ENCODE measurements at places on chromosomes 13 and 19.

- DNase-seq = no peak
These were observed 235.1 kb downstream of the NALCN start for GRCh38 chr13:101181076-101181685.

DNA sequence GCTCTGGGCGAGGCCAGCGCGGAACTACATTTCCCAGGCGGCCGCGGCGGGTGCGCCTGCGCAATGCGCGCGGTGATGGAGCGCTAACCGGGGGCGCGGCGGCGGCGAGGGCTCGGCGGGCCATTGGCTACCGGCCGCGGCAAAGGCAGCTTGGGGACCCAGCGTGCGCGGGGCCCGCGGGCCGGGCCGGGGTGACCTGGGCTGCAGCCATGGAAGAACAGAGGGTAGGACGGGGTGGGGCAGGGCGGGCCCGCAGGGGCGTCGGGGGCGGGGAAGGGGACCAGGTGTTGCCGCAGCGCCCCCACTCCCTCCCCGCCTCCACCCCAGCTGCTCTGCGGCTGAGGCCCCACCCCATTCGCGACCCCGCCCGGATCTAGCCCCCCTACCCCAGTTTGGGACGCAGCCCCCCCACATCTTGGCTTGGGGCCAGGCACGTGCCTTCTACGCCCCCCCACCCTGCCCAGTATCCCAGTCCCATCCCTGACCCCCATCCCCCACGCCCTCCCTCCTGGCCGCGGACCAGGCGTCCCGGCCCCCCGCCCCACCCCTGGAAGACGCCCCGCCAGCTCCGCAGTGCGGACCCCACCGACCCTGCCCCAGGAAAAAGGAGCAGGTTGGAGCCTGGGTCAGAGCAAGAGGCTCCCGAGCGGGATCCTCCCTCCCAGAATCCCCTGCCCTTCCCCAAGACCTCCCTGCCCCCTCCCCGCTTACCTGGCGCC, at the start of gene FSD1:
Gene FSD1, plus strand, starts transcription at position 61 of the 719 bp plus-strand sequence. Its CDS starts 149 bp downstream, at position 210.
- DNase-seq = no peak

DNA sequence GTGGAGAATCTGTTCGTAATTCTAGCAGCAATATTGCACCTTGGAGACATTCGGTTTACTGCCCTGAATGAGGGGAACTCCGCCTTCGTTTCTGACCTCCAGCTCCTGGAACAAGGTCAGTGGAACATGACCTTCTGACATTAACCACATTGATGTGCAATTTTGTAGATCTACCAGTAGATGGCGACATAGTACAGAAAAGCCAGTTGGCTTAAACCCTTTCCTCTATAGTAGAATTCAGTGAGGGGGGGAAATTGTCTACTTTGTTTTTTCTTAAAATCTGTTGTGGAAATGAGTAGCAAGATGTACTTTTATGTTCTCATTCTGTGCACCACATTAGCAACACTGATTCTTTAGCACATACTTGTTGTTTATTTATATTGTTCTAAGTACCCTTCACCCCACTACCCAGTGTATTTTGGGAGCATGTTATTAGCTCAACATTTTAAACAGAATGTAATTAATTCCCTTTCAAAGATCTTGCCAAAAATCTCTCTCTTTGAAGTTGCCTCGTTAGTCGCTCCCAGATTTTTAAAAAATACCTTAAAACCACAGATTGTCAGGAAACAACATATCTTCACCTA, 332.2 kb downstream of the MYO16 start:
- DNase-seq = no peak

DNA sequence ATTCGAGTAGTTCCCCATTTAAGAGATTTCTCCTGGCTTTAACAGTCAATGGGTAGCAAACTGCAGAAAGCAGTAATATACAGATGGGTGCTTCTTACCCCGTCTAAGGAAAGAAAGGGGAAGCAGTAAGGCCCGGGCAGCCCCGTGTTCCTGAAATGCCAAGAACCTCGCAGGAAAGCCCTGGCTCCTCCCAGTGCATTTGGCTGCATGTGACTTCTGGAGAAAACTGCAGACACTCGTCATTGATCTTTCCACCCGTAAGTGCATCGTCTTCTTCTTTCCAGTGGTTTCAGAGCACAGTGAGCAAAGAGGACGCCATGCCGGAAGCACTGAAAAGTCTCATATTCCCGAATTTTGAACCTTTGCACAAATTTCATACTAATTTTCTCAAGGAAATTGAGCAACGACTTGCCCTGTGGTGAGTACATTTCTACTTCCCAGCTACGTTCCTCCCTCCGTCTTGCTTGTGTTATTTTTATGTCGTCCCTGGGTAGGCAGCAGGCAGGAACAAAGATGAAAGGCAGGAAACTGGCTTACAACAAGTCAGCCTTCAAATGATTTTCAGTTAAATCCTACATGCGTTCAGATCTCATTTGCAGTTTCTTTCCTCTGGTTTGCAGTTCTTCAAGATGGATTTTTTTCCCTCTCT, 165.2 kb downstream of the STK24 start:
- DNase-seq = no peak

DNA sequence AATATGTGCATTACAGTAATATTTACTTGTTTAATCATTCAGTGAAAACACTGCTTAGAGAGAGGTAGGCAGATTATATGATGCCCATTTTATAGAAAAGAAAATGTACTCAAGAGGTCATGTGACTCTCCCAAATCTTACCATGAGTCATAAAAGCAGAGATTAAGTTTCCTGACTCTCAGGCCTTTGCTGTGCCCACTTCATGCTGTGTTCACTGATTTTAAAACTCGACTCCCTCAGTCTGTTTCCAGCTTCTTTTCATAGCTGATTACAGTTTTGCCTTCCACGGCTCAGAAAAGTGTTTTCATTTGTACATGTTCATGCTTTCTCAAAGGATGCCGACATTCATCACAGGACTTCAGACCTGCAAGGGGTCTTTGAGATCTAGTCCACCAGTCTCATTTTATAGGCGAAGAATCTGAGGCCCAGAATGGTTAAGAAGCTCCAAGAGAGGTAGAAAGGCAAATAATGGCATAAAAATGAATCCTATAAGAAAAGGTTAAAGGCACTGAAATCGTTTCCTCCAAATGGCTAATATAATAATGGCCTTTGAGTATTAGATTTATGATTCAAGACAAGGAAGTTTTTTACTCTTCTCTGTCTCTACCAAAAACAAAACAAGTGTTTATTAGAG, 9.0 kb upstream of the IPO5 start:
- no peak for DNase-seq

GRCh38 chr13:96089749-96090239, at the start of gene HS6ST3:
Gene HS6ST3, plus strand, starts transcription at chr13:96090107.
- DNase-seq = no peak

DNA sequence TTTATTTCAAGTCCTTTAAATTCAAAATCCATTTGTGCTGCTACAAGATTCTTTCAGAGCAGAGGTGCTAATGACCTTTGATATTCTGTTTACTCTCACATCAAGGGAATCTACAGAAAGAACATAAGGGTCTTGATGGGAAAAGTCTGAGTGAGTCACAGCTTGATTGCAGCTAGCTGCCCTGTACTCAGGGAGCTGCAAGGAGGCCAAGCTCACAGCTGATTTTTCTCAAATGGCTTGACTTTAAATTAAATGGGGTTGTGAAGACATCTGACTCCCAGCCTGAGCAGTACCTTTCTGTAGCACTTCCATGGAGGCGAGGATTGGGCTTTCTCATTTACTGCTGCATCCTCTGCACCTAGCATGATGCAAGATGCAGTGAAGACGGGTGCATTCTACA, 62.5 kb downstream of the RAP2A start:
- DNase-seq = no peak

DNA sequence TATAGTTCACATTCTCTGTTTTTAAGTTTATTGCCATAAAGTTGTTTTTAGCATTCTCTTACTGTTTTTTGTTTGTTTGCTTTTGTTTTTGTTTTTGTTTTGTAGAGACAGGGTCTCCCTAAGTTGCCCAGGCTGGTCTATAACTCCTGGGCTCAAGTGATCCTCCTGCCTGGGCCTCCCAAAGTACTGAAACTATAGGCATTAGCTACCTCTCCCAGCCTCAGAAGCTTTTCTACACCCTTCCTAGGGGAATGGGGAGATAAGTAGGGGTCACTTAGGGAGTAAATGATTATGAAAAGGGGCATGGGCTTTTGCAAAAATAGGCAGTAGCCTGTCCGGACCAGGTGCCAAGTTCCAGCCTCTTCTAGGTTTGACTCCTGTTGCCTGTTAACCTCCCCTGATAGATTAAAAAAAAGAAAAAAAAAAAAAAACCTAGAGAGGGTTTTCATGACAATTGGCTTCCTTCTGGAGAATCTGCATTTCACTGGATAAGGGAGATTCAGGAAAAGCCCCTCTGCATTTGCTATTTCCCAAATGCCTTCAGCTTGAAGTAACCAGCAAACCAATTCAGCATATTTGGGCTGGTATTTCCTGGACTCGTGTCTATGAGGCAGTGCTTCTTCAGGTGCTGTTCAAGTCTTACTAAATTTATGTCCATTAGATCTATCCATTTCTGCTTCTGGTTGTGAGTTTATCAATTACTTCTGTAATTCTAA, 216.8 kb downstream of the TM9SF2 start:
- DNase-seq = no peak

- no peak for DNase-seq
These were observed 14.5 kb downstream of the PLIN4 start for GRCh38 chr19:4503825-4504170.

DNA sequence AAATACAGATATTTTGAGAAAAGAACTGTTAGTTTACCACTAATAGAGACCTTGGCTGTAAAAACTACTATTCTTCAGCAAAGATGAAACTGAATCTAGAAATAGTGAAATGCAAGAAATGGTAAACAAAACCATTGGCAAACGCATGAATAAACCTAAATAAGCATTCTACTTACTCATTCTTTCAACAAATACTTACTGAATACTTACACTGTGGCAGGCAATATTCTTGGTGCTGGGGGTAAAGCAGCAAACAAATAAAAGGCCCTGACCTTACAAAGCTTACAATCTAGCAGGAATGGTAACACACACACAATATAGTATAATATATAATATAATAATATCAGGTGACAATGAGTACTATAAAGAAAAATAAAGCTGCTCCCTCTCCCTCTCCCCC, 38.7 kb downstream of the KATNAL1 start:
- DNase-seq = no peak

GRCh38 chr13:47326061-47326460, 429.2 kb upstream of the HTR2A start:
- no peak for DNase-seq

DNA sequence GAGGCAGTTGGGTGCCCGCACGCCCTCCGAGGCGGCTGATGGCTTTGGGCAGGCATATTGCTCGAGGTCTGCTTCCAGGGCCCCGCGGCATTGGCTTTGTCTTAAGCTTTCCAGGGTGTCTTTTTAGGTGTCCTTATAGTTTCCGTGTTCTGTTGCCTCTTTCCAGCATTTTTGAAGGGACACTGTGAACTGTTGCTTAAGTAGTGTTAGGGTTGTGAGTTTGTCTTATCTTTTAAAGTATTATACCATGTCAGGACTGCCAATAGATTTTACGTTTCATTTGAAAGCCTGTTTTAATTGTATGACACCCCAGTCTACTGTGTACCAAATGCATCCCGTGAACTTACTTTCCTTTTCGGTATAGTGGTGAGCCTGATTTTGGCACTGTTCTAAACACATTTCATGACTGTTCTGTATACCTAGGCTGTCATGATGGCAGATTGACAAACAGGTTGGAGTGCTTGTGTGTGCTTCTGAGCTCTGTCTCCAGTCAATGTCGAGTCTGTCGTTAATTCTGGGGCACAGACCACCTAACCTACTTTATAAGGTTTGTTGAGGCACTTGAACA, 656 bp downstream of the PCCA start:
- no peak for DNase-seq

- no peak for DNase-seq
These were observed 17.3 kb upstream of the GDF15 start for GRCh38 chr19:18368504-18369222.

DNA sequence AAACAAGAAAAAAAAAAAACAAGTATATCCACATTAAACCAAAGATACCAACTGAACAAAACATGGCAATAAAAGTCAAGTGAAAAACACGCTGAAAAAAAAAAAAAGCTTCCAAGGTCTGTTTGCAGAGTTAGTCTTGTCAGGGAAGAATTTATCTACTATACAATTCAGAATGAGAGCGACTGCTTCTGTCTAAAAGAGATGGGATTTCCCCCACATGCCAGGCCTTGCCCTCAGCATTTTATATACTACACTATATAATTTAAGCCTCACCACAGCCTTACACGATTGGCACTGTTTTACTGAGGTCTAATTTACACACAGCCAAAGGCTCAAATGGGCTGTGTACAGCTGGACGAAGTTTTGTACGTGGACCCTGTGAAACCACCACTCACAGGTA, 67.3 kb downstream of the FOXO1 start:
- no peak for DNase-seq

DNA sequence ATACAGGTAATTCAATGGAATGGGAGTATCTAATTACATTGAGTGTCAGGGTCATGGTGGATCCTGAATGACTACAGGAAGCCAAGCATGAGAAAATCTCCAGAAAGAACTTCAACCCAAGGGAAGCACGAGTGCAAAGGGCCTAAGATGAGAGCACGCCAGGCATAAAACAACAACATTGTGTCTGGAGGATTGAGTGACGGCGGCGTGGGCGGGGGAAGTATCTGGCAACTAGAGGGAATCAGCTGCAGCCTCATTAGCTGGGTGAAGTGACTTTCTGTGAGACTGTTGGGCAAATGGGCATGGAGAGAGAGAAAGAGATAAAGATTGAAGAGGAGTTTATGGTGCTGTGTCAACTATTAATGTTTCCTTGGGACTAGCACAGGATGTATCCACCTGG, 194.3 kb downstream of the GPC6 start:
- no peak for DNase-seq

DNA sequence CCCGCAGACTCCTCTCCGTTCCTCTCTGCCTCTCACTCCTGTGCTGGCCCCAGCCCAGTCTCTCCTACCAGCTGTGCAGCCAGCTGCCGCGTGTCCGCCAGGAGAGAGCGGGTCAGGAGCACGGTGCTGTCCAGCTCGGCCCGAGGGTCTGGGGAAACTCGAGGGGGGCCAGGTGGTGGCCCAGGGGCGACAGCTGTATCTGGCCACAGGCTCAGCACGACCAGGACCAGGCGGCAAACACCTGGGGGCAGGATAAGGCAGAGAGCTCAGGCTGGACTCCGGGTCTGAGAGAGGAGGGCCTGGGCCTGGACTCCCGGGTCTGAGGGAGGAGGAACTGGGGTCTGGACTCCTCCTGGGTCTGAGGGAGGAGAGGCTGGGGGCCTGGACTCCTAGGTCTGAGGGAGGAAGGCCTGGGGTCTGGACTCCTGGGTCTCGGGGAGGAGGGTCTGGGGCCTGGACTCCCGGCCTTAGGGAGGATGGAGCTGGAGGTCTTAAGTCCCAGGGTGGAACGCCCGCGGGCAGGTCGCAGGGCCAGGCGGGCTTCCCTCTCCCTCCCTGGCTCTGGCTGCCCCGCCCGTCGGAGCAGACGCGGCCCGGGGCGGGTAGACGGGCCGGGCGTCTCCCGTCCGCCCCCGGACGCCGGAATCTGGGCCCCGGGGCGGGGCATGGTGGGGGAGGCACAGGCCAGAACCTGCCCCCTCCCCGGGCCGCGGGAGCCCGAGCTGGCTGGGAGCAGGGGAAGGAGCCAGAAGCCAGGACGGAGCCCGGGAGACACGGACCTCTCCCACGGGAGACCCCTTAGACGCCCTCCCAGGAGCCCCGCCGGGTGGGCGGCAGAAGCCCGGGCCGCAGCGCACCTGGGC, 1.3 kb downstream of the IL11 start:
- DNase-seq = no peak

- DNase-seq = no peak
These were observed 813 bp downstream of the ZNF284 start for GRCh38 chr19:44072543-44073401.
